ENCODE measurements at places on chromosomes 7 and 10.

GRCh38 chr7:47227762-47228177 is 354.1 kb downstream of the TNS3 start:
- DNase-seq, result no peak

DNA sequence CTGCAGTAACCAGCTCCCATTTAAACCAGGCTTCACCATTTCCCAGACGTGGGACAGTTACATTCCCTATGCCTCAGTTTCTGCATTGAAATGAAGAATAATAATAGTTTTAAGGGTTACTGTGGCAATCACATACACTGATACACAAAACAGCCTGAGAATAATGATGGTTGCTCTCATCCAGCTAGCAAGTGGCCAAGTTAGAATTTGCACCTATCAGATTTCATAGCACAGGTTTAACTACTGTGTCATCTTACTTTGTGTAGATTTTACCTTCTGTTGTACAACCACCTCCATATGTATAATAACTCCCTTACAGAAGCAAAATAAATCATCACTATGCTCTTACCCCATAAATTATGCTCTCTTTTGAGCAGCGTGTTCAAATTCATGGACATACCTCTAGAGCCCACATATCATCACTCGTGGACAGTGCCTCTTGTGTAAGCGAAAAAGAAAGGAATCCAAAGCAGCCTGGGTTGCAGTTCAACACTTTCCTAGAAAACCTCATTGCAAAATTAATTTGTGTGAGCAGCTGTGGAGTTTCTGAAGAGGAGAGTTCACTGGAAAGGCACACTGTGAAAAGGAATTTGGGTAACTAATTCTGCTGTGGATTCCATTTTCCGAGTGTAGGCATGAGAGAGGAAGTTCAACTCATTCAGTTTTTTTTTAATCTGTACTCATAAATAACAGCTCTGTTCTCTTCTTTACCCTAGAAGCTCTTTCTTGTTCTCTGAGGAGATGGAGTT is 492.5 kb downstream of the ARL4A start:
- no peak for DNase-seq

- DNase-seq, result no peak
These were observed 159.6 kb downstream of the SLC16A9 start for GRCh38 chr10:59550061-59550460.

DNA sequence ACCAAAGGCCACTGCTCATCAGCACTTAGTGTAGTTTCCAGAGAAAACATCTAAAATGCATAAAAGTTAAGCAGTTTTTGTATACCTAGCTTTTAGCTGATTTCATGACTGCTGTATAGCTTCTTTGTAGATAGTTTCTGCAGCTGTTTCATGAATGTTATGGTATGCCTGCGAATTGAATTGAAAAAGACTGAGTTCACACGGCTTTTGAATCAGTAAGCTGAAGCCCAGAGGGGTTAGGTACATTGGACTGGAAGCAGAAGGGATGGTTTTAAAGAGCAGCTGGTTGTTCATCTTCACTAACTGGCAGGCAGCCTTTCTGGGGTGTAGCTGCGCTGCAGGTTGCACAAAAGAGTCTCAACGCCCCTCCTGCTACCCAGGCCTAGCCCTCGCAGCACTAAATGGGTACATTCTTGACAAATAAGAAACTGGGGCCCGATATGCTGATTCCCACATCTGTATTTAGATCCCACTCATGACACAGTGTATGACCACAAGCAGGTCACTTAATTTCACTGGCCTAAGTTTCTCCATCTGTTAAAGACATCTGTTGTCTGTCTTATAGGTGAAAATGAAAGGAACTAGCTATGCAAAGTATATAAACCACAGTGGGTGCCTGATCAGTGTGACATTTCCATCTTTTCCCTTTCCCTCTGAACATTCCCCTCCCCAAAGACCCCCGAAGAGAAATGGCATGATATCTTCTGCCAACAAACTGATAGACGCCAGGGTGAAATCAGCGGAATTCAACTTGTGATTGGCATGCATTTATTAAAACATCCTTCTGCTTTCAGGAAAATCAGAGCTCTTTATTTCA is 85.9 kb upstream of the AGBL3 start:
- no peak for DNase-seq

DNA sequence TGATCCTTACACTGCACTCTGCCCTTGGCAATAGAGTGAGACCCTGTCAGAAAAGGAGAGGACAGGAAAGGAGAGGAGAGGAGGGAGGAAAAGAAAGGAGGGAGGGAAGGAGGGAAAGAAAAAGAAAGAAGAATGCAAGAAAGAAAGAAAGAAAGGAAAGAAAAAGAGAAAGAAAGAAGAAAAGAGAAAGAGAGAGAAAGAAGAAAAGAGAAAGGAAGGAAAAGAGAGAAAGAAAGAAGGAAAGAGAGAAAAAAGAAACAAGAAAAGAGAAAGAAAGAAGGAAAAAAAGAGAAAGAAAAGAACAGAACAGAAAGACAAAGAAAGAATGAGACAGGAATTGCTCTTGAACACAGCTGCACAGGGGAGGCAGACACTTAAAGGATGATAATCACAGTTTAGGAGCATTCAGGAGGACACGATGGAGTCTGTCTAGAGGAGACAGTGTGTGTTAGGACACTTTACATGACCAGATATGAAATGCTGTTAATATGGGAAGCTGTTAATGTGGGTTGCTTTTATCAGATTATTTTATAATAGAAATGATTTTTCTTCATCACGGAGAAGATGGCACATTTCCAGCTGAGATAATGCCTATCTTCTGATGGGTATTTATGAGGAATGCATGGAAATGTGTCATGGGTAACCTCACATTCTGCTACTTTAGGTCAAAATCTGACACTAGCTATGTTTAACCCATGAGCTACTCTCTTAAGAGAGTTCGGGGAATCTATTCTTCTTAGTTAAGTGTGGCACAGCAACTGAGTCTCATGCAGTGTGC is 160.5 kb downstream of the BAMBI start:
- no peak for DNase-seq

DNA sequence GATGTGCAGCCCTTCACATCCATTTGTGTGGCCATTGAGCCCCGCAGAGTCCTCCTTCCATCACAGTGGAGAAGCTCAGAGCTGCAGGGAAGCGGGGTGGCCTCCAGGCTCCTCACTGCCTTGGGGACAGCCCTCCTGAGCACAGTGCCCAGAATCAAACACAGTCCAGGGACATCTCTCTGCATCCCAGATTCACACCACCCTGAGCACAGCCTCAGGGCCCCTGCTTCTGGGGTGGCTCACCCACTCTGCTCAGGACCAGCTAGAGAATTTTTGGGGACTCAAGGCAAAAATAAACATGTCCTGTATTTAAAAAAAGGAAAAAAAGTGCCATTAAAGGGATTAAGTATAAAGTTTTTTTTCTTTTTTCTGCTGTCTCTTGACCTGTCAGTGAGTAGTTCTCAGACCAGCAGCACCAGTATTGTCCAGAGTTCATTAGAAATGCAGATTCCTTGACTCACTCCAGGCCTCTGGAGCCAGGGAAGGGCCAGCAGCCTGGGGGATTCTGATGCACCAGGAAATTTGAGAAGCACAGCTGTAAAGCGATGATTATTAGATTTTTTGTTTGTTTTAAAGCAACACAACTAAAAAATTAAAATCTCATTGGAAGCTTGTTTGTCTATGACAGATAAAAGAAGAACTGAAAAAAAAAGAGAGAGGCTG is 61.6 kb downstream of the ARHGAP22 start:
- DNase-seq, result peak; percentile 17

GRCh38 chr7:66466081-66466600 is 162.5 kb upstream of the KCTD7 start:
- DNase-seq, result no peak

- DNase-seq, result no peak
These were observed 27.9 kb upstream of the ASCC1 start for GRCh38 chr10:72243822-72244437.

DNA sequence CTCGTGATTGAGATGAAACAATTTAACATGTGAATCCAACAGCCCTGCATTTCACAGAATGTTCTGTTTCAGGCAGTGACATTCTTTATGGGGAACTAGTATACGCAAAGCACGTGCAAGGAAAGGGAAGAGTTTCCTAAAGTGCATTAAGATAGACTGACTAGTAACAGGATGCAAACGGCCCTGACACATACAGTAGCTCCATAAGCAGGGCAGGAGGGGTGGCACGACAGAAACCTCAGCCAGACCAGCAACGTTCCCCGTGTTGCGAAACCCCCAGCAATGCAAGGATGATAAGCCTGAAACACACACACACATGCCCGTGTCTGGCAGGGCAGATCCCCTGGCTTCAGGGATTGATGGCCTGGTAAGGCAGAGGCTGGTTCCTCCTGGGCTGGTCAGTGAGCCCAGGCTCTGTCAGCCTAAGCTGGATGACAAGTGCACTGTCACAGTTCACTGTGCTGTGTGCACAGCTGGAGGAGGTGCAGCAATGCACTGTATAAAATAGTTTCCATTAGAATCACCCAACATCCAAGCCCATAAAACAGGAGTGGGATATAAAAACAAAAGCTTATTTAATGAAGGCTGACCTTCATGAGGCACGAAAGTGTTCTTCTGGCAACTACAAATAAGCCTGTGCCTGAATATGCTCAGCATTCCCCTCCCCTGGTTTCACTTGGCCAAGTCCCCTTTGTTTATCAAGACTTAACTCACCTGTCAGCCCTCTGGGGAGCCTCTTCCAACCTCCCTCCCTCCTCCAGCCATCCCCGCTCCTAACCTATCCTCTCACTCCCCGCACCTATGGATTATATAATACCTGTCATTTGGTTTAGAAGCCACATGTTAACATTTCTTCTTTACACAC is 88.8 kb downstream of the GSAP start:
- no peak for DNase-seq

GRCh38 chr7:2138146-2138765 is 94.5 kb downstream of the MAD1L1 start:
- no peak for DNase-seq

DNA sequence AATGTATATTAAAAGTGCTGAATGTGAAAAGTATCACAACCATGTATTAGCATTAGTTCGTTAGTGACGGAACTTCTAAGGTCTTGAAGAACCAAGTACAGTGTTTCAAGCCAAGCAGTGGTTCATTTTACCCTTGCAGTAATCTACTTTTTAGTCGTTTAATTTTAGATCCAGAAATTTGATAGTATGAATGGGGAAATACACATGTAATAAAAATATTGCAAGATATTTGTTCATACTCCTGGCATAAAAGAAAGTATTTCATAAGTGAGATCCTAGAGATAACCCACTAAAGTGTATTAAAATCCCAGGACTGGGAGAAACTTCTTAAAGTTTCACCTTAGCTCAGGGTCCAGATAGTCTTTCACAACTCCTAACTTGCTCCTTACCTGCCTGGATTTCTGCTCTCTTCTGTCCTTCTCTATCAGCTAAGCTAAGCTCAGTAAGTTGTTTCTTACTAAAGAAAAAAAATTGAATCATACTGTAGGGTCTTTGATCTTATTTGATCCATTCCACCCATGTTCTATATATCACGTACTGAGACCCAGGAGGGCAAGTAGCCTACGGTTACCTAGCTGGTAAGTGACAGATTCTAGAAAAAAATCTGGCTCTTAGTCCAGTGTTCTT is 1.5 kb downstream of the BCAP29 start:
- DNase-seq, result no peak

- DNase-seq, result no peak
These were observed 300.0 kb upstream of the C7orf33 start for GRCh38 chr7:148290538-148290937.

GRCh38 chr10:104117839-104118323 is 4.1 kb upstream of the SFR1 start:
- no peak for DNase-seq

- no peak for DNase-seq
These were observed 2.2 kb downstream of the MAFK start for GRCh38 chr7:1532456-1533254.

GRCh38 chr10:128927497-128928161 is 539.4 kb upstream of the MGMT start:
- DNase-seq, result no peak

- no peak for DNase-seq
These were observed 215.5 kb downstream of the ACTR3B start for GRCh38 chr7:152975076-152975475.

DNA sequence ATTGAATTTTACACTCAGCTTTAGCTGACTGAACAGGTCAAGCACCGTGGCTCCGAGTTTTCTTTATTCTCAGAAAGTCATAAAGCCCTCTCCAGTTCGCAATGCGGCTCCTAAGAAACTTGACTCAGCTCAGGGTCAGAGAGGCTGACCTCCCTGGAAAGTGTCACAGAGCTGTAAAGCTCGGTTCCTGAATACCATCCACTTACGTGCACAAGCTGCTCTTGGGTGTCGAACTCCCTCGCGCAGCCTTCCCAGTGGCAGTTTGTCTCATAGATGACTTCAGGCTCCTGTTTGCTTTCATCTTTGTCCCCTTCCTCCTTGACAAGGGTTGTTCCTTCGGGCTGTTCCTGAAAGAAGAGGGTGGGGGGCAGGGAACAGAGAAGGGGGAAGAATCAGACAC is 213.7 kb downstream of the GLI3 start:
- no peak for DNase-seq

DNA sequence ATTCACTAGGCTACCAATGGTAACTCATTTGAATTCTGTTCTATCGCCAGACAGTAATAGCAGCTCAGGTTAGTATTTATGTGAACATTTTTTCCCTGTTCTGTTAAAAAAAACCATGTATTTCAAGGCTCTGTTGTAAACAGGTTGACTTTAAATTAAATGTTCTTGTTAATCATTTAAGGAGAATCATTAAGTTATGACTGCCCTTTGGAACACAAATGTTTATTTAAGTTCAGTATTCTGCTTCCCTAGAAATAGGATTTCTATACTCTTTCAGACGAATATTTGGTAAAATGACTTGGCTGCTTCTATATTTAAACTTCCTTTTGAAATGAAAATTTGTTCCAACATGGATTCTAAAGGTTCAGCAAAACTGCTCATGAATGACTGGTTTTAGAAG is 13.1 kb upstream of the CROT start:
- DNase-seq, result no peak

- no peak for DNase-seq
These were observed 5.1 kb downstream of the NME8 start for GRCh38 chr7:37853468-37853867.

GRCh38 chr7:36986948-36987724 is 262.8 kb upstream of the AOAH start:
- peak; percentile 81 for DNase-seq

DNA sequence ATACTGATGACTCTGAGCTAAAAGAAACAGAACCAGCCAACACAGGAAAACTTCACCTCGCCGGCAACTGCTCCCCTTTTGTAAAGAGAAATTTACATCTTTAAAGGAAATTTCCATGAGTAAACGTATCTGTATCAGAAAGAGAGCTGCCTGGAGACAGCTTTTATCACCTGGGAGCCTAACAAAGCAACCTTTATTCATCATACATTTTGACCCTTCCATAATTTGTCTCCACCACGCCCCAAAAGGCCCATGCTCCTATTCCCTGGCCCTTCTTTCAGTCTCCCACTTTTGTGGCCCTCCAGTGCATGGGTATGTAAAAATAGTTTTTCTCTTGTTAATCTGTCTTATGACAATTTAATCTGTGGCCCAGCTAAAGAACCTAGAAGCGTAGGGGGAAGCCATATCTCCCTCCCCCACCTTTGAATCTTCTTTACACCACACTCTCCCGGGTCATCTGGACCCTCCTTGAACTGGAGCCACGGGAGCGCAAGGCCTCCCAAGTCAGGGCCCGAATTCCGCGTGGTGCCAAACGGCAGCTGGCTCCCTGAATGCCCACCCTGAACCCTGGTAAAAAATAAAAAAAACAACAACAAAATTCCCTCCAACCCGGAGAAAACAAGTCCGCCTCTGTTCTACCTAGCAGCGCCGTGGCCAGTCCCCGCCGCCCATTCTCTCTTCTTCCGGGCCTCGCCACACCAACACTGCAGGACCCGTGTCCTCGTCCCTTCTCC is 15.4 kb upstream of the FKBP9 start:
- DNase-seq, result no peak

Data from ecto neural progenitor cell (in vitro differentiated cells).